Hepatocyte (in vitro differentiated cells): ENCODE measurements at places on chromosomes 13 and 19. TPM values are rescaled to one million over a fixed set of nuclear protein-coding genes. Genes with fewer than 3 reads are reported as not detected.

GRCh38 chr13:24802074-24802473 lies 38.1 kb downstream of the RNF17 start:
- DNase-seq, result no peak

DNA sequence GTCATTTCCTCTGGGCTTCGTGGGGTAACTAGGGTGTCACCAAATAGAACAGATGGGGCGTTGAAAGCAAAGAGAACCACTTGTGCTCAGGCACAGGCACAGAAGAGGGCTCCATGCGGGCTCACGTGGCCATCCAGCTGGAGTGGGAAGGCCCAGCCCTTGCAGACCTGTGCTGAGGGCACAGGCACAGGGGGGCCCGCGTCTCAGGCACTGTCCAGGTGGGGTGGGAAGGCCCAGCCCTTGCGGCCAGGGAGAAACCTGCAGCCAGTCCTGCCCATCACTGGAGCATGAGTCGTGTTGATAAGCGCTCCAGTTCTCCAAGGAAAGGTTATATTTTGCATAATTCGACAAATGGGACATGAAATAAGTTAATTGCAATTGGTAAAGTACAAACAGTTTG lies 57.5 kb downstream of the SLC7A9 start:
- DNase-seq, result no peak

- DNase-seq, result no peak
Observed at GRCh38 chr13:113337556-113337955, 26.4 kb downstream of the GRTP1 start.

The SLC15A1 gene
- total RNA-seq, result 14.2 and 18.7 TPM in 2 replicates

DNA sequence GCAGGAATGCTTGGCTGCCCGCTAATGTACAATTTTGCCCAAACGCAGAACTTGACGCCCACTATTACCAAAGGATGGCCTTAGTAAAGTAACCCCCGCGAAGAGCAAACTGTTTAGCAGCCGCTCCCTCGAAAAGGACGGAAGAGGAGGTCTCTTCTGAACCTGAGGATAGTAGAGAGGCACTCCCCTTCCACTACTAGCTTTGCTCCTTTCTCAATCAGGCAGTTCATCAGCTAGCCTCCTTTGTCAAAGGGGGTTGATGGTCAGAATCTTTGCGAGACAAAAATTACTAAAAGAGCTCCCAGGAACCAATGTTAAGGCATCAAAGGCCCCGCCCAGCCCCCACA lies 534 bp downstream of the CAB39L start:
- peak; percentile 46 for DNase-seq

GRCh38 chr13:52906122-52906903 lies 57.9 kb upstream of the PCDH8 start:
- no peak for DNase-seq

The MBOAT7 gene
- 73.8 and 93.5 TPM in 2 replicates for total RNA-seq

The TSPAN16 gene
- total RNA-seq, result not detected in 2 replicates

DNA sequence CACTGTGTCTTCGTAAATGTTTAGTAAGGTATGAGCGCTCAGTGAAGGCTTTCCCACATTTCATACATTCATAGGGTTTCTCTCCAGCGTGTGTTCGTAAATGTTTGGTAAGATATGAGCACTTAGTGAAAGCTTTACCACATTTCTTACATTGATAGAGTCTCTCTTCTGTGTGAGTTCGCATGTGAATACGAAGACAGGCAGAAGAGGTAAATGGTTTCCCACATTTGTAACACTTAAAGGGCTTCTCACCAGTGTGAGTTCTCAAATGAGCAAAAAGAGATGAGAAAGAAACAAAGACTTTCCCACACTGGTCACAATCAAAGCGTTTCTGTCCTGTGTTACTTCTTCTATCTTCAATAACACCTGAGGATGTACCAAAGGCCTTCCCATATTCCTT lies 31.3 kb downstream of the ZNF560 start:
- no peak for DNase-seq

The PNMA8B gene
- total RNA-seq, result 0.32 and 1.0 TPM in 2 replicates

DNA sequence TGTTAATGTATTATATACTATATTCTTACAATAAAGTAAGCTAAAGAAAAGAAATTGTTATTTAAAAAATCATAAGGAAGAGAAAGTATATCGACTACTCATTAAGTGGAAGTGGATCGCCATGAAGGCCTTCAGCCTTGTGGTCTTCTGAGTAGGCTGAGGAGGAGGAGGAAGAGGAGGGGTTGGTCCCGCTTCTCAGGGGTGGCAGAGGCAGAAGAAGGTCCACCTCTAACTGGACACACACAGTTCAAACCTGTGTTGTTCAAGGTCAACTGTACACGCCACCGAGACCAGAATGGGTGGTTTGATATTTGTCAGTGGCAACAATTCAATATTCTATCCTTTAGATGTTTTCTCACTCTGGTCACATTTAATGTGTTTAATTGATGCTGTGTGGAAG lies 67.2 kb downstream of the ALOX5AP start:
- DNase-seq, result no peak

The SUGT1 gene
- total RNA-seq, result 38.9 and 52.3 TPM in 2 replicates

DNA sequence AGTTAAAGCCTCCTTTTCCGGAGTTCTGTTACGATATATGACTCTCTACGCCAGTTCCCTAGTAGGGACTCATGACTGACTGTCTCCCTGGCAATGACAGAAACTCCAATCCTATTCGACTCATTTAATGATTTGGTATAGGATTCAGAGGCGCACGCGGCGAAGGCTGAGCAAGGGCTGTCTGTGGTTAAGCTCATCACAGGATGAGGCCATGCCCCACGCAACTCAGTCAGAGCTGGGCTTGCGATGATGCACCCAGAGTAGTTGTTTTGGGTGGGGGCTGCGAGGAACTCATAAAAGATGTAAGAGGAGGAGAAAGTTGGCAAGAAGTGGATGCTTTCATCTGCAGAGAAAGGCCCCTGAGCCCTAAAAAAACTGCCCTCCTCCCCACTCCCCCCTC lies 468 bp upstream of the SERTM1 start:
- DNase-seq, result no peak

DNA sequence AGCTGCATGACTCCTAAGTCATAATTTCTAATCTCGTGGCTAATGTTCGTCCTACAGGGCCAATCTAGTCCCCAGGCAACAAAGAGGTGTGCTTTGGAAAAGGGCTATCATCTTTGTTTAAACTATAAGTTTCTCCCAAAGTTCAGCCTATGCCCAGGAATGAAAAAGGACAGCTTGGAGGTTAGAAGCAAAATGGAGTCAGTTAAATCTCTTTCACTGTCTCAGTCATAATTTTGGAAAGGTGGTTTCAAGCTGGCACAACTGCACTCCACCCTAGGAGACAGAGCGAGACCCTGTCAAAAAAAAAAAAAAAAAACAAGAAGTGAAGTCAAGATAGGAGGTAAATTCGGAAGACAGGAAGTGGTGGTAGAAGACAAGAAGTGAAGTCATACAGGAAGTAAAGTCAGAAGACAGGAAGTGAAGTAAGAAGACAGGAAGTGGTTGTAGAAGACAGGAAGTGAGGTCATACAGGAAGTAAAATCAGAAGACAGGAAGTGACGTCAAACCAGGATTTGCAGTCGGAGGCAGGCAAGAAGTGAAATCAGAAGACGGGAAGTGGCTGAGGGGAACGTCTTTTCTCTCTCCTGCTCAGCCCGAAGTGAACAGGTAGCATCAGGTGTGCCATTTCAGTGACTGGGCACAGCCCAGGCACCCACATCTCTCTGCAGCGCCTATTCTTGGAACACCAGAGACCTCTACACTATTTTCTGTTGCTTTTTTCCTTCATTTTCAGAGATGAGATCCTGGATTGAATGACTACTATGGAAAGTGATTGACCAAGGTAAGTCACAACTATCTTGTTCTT lies 32.2 kb downstream of the GP6 start:
- peak; percentile 85 for DNase-seq

DNA sequence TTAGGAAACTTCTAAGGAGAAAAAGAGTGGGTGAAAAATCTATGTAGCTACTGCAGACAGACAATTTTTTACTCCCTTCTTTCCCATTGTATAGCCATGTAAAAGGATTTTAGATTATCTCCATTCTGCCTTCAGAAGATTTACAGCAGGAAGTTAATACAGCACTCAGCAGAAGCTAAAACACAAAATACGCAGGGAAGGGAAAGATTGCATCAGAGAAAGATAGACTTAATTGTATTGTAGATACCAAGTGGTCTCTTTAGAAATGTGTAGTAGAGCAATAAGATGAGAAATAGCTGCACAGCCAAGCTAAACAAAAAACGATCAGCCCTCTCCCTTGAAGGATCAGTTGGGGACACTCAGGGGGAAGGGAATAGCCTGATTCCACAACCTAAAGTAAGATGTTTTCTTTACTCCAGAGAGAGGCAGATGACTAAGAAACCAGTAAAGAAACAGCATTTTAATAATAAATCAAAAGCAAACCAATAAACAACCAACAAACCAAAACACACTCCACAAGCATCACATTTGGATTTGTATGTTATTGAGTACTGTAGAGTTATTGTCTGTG lies 236.7 kb upstream of the SLITRK1 start:
- no peak for DNase-seq

The CALR3 gene
- not detected in 2 replicates for total RNA-seq

DNA sequence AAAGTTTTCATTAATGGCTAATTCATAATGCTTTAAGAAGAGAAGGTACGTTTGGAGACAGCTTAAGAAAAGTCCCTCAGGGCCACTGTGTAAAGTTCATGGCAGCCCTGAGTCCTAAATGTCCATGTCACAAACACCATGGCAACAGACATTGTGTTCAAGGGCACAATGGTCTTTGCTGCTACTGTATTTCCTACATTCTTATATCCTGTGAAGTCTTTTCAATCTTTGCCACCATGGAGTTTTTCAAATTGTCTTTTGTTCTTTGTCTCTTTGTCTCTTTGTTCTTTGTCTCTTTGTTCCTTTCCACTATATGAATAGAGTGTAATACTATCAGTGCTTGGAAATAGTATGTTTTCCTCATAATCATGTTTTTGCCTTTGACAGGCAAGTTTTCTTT lies 178.8 kb downstream of the VWA8 start:
- no peak for DNase-seq

DNA sequence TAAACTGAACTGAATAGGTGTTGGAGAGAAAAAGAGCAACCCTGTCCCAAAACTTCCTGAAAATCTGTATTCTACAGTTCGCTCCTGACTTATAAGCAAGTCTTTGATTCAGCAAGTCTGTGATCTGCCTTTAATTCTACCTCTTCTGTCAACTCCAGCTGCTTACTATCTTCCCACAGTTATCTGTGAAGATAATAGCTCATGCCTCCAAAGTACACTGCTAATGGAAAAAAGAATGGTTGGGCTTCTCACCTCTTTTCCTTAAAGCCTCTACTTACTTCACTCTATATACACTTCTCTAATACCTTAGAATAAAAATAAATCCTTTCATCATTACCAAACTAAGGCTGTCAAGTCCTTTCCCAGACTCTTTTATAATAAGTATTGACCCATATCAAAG lies 391.5 kb upstream of the MIR17HG start:
- peak; percentile 10 for DNase-seq

DNA sequence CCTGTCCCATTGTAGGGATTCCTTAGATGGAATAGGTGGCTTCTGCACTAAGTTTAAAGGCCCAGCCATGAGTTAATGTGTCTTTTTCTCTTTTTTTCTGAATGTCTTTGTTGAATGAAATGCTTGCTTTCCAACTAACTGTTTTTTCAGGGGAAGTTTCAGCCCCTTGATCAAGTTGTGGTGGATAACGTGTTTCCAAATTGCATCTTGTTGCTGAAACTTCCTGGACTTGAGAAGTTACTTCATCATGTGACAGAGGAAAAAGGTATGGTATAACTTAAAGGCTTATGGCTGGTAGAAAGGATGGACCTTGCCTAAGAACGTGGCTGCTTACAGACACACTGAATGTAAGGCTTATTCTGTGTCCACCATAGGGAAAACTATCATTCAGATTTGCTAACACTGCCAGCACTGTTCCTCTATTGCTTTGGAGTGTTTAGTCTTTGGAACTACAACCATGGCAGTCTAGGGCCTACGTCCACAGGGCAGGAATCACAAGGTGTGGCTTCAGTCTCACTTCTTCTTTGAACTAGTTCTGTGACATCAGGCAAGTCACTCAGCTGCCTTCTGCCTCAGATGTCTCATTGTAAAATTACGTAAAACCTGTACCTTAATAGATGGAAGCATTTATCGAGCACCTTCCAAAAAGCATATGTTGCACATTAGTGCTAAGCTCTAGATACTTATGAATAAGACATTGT lies 25.3 kb downstream of the RNASEH2B start:
- DNase-seq, result no peak

The ERICH6B gene
- total RNA-seq, result not detected in 2 replicates

DNA sequence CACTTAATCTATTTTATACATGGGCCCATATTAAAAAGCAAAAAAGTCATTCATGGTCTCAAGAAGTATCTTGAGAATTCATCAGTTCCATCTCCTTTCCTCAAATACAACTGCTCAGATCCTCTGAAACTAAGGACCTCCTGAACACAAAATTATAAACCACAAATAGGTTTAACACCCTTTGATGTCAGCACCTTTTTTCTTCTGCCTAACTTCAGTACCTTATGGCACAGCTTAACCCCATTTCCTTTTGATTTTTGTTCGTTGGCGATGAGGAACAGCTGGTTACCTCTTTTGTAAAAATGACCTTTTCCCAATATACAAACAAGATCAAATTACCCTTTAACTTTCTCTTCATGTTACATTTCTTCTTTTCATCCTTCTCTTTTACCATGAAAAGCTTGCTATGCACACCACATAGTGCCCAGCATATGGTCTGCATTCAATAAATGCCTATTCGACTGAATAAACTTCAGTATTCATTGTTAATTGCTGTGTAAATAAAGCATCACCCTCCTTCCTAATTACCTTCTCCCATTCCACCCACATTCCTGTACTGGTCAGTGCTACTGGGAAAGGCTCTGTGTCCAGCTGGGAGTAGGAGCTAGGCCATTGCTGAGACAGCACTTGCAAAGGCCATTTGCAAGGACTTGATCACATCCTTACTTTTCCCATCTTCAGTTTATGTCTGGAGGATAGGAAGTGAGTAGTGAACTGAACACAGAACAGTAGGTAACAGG lies 317.9 kb downstream of the SHISA2 start:
- no peak for DNase-seq

- no peak for DNase-seq
Observed at GRCh38 chr13:71054358-71054757, 812.6 kb downstream of the DACH1 start.

DNA sequence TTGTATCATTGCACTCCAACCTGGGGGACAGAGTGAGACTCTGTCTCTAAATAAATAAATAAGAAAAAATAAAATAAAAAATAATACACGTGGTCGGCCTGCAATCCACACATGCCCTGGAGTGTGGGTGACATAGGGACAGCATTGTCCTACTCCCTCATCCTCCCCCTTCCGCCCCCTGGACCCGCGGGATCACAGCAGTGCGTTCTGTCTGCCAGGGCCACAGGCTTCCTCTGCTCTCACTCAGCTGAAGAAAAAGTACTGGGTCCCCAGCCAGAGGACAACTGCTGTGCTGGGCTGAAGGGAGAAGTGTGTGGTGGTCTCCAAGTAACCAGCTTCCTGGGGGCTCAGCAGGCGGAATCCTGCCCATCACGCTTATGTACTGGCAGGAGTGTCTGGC lies 6.3 kb downstream of the BCAT2 start:
- no peak for DNase-seq

- no peak for DNase-seq
Observed at GRCh38 chr13:48175185-48175584, 57.8 kb upstream of the ITM2B start.

GRCh38 chr19:10033614-10034013 lies 20.3 kb downstream of the RDH8 start:
- DNase-seq, result no peak
